Stromal cell of bone marrow (primary cell): ENCODE measurements at places on chromosomes 6 and 20.
A peak's percentile ranks its signal among the peaks of the same experiment; 100 is the strongest.

DNA sequence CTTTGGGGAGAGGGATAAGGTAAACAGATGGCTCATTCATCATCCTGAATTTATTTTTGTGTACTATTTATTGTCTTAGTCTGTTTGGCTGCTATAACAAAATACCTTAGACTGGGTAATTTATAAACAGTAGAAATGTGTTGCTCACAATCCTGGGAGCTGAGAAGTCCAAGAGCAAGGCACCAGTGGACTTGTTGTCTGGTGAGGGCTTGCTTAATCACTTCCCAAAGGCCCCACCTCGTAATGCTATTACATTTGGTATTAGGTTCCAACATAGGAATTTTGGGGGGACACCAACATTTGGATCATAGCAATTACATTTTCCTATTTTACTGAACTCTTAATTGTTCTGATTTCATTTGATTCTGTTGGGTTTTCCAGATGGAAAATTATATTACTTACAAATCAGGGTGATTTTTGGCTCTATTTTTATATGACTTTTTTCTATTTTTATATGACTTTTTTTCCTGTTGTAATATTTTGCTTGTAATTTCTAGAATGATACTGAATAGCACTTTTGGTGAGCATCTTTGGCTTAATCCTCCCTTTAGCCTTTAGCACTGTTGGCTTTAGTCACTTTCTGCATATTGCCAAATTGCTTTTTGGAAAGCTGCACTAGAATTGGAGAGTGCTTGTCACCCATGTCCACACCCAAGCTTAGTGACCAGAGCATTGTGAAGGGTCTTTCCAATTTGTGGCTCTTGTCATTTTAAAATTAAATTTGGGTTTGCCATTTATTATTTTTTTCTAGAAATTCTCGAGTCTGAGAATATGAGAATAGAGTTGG is 43.7 kb upstream of the TULP4 start:
- DNase-seq = no peak

- DNase-seq = no peak
Observed at GRCh38 chr6:169406804-169407203, 153.2 kb upstream of the THBS2 start.

GRCh38 chr6:4632421-4632820 is 143.8 kb upstream of the CDYL start:
- no peak for DNase-seq

GRCh38 chr6:33073431-33073871 is at the start of gene HLA-DPA1:
Gene HLA-DPA1, minus strand, starts transcription at chr6:33073649.
- peak; percentile 59 for DNase-seq

DNA sequence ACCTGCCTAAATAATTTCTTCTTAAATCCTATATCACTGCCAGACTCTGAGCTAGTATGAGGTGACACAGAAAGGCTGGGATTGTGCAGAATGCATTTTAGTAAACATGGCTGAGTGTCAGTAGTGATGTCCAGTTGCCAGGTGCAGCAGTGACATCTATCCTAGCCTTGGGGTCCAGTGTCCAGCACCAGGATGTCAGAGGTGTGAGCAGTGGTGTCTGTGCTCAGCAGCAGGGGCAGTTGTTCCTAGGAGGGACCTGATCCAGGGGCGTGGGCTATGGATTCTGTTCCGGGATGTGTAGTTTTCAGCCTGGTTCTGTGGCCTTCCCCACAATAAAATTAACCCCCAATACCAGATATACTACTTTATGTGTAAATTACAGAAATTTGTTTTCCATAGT is 6.0 kb downstream of the HLA-C start:
- DNase-seq = no peak

GRCh38 chr6:116396441-116396840 is 25.7 kb downstream of the DSE start:
- no peak for DNase-seq

DNA sequence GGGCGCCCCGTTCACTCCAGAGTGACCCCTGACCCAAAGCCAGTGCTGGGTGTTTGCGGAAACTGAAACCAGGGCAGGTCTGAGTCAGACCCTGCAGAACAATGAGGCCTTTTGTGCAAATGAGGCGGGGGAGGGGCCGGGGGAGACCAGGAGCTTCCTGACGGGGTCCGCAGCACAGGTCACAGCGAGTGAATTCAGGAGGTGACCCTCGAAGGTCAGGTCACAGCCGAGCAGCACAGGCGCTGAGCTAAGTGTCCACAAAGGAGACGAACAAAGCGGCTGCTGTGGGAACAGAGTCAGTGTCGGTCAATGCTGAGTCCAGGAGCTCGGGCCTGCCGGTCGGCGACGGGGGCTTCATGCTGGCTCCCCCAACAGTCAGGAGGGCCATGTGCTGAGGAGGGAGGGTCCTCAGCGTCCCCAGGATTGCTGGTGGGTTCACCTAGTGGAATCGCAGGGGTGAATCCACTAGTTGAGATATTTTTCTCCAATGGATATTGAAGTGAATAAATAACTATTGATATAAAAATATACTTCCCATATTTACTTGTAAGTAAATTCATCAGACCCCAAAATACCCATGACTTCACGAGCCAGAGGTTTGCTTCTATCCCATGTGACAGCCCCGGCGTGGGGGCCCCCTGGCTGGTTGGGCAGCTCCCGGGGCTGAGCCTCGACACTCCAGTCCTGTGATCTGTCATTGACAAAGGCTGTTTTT is 188.4 kb upstream of the SULF2 start:
- no peak for DNase-seq

DNA sequence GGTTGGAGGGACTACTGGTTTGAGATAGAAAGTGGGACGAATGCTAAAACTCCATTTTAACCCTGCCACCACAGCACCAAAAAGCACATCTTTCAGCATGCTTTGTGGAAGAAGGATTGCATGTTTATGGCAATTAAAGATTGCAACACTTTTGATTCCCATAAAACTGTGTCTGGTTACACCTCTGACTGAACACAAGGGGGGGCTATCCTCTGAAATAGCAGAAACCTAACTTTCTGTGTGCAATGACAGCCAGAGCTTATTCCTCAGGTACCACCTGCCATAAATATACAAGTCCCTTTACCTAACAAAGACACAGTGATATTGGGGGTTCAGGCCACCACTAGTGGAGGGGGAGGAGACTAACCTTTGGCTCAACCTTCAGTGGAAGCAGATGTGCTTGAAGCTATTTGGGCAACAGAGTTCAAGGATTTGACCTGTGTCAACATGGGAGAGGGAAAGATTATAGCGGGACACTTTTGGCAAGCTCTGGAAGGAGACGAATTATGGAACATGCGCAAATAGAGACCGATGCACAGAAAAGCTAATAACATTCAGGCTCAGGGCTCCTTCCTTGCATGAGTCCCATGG is 9.6 kb upstream of the PLG start:
- no peak for DNase-seq

DNA sequence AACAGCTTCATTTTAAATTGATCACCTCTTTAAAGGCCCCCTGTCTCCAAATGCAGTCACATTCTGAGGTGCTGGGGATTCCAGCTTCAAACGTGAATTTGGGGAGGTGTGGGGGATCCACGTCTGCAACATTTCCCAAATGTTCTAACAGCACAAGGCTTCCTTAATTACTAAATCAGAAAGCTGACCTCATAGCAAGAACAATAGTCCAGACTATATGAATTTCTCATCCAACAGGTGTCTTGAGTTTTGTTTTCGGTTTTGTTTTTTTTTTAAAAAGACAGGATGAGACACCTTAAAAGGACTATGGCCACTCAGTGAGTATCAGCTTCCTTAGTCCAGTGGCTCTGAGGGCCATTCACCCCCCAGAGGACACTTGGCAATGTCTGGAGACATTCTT is 11.5 kb downstream of the ATP9A start:
- DNase-seq = no peak
